Activated naive CD8-positive, alpha-beta T cell treated with anti-CD3 and anti-CD28 coated beads for 36 hours (primary cell): ENCODE measurements at places on chromosomes 16 and 17.

GRCh38 chr16:3101018-3101840 is 2.1 kb upstream of the ZSCAN10 start:
- no peak for DNase-seq

DNA sequence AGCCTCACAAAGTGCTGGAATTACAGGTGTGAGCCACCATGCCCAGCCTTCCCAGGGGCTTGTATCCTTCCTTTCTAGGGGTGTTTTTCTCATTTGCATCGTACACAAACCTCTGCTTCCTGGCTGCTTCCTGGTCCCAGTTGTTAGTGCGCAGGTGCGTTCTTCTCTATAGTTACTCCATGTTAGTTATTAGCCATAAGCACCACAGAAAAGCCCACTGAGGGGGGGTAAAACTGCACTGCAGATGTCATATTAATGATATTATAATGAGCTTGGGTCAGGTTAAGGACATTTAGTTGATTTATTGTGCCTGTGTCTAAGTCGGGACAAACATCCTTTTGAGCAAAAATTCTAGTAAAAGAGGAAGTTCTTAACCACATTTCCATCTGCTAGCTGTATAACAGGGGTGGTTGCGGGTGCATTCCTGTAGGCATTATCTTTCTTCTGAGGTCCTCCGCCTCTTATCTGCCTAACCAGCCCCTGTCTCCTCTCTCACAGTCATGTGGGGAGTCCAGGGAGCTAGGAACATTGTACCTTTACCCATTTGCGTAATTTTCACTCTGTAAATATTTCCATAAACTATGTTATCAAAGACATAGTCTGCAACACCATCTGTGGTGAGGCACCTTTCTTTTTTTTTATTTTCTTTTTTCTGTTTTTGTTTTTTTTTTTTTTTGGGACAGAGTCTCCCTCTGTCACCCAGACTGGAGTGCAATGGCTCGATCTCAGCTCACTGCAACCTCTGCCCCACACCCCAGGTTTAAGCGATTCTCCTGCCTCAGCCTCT is 23.6 kb upstream of the ATF7IP2 start:
- no peak for DNase-seq

GRCh38 chr16:55526441-55526840 is 17.6 kb downstream of the LPCAT2 start:
- no peak for DNase-seq

GRCh38 chr16:73739049-73739769 is 557.4 kb upstream of the PSMD7 start:
- DNase-seq, result no peak

GRCh38 chr16:65318590-65319257 is 196.9 kb upstream of the CDH11 start:
- DNase-seq, result no peak
